ENCODE measurements at places on chromosomes 6 and 20. TPM values are rescaled to one million over a fixed set of nuclear protein-coding genes. Genes with fewer than 3 reads are reported as not detected.
A peak's percentile ranks its signal among the peaks of the same experiment; 100 is the strongest.

DNA sequence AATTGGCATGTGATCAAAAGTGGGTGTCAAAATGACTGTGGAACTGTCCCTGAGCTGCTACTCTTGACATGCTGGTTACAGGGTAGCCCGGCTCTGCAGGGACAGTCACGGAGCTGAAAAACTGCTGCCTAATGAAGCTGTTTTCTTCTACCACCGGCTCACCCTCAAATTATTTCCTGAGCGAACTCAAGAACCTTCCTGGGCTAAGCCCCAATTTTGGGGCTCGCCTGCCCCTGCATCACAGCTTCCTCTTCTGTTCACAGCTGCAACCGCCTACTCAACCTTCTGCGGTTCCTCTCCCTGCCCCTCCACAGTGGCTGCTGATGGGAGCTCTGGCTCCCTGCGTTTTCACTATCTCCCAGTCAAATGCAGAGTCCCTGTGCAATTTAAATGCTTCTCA lies 110.8 kb upstream of the MLN start:
- no peak for DNase-seq

DNA sequence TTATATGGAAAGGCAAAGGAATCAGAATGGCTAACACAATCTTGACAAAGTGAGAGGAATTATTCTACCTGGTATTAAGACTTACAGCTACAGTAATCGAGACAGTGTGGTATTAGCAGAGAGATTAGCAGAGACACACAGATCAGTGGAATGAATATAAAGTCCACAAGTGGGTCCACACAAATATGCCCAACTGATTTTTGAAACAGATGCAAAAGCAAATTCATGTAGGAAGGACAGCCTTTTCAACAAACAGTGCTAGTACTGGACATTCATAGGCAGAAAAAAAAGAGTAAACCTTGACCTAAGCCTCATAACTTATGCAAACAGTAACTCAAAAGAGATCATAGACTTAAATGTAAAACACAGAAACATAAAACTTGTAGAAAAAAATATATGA lies 22.6 kb downstream of the HACE1 start:
- no peak for DNase-seq

DNA sequence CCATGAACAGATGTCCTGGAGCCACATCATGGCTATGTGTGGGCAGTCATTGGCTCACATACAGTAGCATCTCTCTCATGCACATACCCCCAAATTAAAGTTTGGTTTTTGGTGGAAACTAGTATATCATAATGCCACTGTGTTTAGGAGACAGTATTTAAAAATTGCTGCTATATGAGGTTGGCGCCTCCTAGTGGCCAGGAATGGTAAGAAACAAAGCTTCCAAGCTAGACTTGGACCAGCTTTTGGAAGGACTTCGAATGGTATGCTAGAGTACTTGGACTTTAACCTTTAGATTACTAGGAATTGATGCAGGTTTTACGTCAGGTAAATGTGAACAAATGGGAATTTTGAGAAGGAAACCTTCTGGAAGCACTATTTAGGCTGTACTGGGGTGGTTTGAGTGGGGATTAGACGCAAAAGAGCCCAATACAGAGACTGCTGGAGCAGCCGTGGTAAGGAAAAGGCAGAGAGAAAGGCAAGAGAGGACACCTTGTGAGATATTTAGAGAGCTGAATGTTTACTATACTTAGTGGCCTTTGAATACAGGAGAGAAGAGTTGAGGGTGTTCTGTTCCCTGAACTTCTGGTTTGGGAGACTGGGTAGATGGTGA lies 23.8 kb downstream of the PRSS35 start:
- no peak for DNase-seq

- DNase-seq, result no peak
These were observed 31.8 kb upstream of the EMILIN3 start for GRCh38 chr20:41398408-41398807.

- no peak for DNase-seq
These were observed 46.8 kb upstream of the BHLHE23 start for GRCh38 chr20:63053432-63054102.

DNA sequence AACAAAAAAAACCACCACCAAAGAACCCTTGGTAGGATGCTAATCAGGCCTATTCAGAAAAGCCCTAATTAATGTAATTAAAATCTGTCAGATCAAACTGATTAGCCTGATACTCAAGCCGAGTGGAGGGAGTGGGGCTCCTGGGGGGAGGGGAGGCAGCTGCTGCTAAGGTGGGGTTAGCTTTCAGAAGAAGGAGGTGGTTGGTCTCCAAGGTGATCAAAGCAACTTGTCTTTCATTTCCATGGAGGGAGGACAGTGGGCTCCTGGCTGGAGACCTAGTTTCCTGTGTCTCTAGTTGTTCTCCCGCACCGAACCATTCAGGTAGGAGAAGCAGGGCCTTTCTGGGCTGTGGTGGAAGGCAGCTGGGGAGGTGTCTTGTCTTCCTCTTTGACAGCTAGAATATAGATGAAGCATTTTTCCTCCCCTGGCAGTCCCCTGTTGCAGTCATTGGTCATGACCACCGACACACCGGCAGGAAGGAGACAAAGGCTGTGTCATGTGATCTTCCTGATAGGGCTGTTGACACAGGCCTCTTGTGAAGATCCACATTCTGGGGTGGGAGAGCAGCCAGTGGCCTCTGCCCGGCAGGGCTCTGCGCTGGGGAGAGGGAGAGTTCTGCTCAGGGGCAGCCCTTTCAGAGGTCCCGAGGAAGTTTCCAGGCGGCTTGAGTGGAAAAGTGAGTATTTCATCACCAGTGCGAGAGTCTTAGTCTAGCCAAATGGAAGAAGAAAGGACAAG lies 39.9 kb upstream of the PRDM1 start:
- no peak for DNase-seq

DNA sequence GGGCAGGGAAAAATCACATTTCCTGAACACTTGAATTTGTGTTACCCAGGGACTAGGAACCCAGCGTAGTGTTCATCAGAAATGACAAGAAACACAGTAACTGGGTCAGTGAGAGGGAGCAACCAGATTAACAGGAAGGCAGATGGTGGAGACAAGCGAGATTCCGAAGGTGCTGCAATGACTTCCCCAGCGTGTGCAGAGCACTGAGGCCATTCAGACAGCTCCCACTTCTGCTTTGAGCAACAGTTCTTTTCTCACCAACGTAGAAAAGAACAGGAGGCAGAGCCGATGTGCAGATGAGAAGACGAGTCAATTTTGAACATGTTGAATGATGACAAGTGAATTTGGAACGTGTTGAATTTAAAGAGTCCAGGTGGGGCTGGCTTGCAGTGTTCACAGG lies 63.1 kb upstream of the IFNGR1 start:
- DNase-seq, result no peak

DNA sequence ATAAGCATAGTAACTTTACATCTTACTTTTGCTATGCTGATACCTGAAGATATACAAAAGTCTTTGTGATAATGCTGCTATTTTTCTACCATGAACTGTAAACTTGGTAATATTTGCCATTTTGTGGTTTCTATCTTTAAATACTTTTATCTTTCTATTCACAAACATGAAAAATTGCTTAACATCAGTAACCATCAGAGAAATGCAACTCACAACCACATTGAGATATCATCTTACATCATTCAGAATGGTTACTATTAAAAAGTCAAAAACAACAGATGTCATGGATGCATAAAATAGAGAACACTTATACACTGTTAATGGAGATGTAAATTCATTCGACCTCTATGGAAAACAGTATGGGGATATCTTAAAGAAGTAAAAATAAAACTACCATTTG lies 112.0 kb downstream of the TRDN start:
- no peak for DNase-seq

GRCh38 chr6:12753036-12753435 lies 36.5 kb downstream of the PHACTR1 start:
- no peak for DNase-seq

GRCh38 chr6:148854096-148854495 lies 107.3 kb downstream of the UST start:
- no peak for DNase-seq

GRCh38 chr6:79610306-79611009 lies 20.7 kb upstream of the SH3BGRL2 start:
- no peak for DNase-seq

GRCh38 chr6:17820055-17820454 lies 113.3 kb upstream of the NUP153 start:
- DNase-seq, result no peak

DNA sequence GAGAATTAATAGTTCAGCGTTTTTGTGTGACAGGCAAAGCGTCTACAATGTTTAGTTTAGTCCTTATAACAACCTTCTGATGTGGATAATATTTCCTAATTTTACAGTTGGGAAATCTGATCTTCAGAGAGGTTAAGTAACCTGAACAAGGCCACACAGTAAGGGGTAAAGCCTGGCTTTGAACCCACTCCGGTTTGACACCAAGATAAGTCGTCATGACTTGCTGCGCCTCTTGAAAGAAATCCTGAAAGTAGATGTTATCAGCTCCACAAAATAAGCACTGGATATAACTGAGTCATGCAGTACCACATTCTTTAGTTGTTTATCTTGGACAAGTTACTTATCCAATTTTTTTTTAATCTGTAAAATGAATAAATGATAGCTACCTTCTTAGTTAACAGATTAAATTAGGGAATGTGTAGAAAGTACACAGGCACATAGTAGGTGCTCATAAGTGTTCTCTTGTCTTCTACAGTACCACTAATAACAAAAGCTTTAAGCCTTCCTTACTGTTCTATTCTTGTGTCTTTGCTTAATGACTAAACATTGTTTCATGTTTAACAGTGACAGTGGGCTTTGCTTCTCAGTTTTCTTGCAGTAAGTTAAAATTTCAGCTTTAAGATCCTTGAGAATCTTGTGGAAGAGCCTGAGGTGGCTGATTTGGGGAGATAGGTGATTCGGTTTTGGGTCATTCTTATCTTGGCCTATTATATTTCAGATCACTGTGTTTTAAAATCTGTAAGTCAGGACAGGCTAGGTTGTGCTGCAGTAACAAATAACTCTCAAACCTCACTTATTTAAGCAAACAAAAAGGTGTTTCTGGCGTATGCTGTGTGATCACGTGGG lies 2.1 kb downstream of the HIVEP1 start:
- peak; percentile 51 for DNase-seq

- no peak for DNase-seq
These were observed 342.7 kb downstream of the PRL start for GRCh38 chr6:21953831-21954801.

DNA sequence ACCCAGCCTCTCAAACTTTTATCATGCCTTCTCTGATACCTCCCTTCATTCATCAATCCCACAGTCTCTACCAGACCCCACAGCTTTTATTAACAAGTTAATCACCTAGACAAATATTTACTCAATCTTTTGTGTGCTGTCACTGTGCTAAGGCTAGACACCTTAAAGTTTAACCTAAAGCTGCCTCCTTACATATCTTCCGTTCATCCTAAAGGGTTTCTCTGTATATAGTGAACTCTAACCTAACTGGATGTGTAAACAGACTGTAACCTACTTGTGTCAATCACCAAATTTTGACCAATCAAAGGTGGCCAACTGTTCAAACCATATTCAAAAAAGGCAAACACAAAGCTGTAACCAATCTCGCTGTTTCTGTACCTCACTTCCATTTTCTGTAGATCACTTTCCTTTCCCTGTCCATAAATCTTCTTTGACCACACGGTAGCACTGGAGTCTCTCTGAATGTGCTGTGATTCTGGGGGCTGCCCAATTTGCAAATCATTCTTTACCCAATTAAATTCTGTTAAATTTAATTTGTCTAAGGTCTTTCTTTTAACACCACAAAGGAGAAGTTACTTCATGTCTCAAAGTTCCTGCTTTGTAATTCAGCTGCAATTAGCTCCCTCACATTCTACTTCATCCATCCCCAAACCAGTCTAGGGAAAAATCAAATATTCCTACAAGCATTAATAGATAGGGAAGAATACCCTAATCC lies 72.5 kb downstream of the ARHGAP18 start:
- DNase-seq, result no peak

DNA sequence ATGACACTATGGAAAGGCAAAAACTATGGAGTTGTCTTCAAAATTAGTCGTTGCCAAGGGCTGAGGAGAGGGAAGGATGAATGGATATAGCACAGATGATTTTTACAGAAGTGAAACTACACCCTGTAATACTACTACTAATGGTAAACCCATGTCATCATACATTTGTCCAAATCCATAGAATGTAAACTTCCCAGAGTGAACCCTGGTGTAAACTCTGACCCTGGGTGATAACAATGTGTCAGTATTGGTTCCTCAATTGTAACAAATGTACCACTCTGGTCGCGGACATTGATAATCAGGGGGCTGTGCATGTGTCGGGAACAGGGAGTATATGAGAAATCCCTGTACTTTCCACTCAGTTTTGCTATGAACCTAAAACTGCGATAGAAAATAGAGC lies 72.2 kb downstream of the CNBD2 start:
- DNase-seq, result no peak

Gene ZNF322
- 22.7 TPM for total RNA-seq

Gene NR2E1
- not detected for total RNA-seq

Gene TASP1
- total RNA-seq, result 10.6 TPM

Gene TRIM40
- total RNA-seq, result not detected

Gene PGC
- not detected for total RNA-seq

Gene NOTCH4
- total RNA-seq, result 2.9 TPM
